ENCODE measurements at places on chromosomes 2 and 18. TPM values are rescaled to one million over a fixed set of nuclear protein-coding genes. Genes with fewer than 3 reads are reported as not detected.

- no peak for DNase-seq
Measured at GRCh38 chr2:128322715-128323554, 4.3 kb upstream of the HS6ST1 start.

DNA sequence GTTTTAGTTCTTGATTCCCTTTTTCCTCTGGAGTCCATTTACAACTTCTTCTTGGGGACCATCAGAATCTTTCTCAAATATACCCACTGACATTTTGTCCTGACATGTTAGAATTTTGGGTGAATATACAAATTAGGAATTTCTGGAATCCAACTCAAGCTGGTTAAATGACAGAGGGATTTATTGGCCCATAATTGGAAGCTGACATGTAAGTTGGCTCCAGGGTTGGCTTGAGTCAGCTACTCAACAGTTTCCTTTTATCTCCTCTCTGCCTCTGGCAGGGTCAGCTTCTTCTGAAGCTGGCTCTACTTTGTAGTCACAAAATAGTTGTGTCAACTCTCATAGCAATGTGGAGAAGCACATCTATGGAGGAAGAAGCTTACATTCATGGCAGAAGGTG lies 36.6 kb upstream of the PPP1R1C start:
- DNase-seq = no peak

DNA sequence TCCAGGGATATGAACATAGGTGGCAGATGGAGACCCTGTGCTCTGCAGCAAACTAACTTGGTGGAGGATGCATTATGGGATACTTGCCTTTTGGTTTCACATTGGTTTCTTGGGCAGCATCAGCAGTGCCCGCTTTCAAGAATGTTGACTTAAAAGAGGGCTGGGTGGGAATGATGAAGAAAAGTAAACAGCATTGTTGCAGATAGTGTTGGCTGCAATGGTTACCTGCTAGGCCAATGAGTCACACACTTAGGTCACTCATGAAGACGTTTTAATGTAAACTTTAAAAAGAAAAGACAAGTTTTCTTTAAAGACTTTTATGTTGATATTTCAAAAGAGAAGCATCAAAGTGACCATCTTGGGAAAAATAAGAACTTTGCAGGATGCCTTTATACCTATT lies 26.1 kb upstream of the FAM237A start:
- DNase-seq = no peak

DNA sequence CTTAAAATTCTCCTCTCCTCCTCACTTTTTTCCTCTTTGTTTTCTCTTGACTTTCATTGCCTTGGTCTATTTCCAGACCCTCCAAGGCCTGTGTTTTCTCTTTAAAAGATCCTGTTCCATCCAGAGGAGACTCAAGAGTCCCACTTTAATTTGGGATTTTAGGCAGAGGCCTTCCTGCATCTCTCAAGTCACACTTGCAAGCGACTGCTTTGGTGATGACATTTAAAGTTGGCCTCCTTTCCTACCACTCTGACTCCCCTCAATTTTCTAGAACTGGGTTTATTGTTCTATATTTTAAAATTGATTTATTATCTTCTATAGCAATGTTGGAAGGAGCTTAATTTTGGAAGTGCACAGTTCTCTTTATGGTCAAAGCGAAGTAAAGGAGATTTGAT lies 16.3 kb downstream of the ASAP2 start:
- DNase-seq = no peak

- DNase-seq = no peak
Measured at GRCh38 chr2:151761193-151761592, 26.9 kb upstream of the NEB start.

- DNase-seq = no peak
Measured at GRCh38 chr2:3814706-3815245, 111.4 kb downstream of the DCDC2C start.

Gene ZNF385B
- total RNA-seq = not detected

- no peak for DNase-seq
Measured at GRCh38 chr18:80252136-80252535, 4.8 kb upstream of the PARD6G start.

DNA sequence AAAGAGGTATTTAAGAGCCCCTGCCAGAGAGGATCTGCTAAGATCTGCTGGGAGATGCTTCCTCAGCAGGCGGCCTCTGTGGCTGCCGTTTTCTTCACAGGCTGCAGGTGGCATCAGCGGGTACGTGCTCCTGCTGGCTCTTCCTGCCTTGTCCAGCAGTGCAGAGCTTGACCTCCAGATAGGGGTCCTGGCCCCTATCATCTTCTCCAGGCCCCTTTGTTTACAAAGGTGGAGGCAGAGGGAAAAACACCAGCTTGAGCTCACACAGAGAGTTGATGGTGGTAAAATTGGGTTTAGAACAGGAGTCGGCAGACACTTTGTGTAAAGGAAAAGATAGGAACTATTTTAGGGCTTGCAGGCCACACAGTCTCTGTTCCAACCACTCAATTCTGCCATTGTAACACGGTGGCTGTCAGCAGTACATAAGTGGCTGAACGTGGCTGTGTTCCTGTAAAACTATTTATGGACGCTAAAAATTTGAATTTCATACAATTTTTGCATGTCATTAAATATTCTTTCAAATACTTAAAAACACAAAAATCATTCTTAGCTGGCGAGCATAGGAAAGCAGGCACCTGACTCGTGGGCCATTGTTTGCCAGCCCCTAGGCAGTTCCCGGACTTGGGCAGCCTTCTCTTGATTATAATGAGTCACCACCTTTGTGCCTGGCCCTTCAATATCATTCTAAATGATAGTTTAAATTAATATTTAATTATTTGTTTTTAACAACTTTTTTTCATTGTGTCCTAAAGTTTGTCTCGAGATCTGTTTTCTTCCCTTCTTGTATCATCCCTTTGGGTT lies 98.2 kb upstream of the B3GNT7 start:
- peak; percentile 29 for DNase-seq

GRCh38 chr2:85254540-85255300 lies 73.1 kb downstream of the TGOLN2 start:
- no peak for DNase-seq

Gene MEP1B
- total RNA-seq = not detected

Gene CNDP1
- total RNA-seq = not detected

- no peak for DNase-seq
Measured at GRCh38 chr18:12928641-12929040, 19.2 kb upstream of the SEH1L start.
